G401 (cell line): ENCODE measurements at places on chromosomes 1 and 21.

DNA sequence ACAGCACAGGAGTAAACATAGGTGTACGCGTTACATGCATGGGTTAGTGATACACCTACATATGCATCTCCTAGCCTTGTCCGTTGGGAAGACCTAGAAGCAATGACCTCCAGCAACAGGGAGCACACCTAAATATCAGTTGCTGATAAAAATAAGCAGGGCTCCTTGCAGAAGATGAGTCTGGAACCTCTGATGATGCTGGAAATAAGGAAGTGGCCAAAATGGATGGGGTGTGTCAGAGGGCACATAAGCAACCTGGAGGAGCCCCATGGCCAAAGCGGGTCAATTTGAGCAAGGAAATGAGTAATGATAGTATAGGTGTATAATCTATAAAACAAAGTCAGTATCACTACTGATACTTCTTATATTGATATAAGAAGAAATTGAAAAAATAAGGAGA lies 13.7 kb downstream of the ADARB1 start:
- DNase-seq, result no peak

DNA sequence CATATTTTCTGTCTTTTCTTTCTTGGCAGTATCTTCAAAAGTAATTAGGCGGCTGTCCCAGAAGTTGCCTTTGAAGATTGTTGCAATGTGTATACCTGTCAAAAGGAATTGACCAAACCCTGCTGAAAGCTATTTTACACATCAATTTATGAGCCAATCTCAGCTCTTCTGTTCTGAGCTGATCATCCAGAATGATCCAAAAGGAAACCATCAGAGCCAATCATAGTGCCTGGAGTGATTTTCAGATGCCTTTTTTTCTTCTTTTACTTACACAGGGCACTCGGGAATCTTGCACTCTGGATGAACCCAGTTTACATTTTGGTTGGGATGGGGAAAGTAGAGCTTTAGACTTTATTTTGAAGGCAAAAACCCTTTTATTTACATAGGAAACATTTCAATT lies 21.8 kb upstream of the APOBEC4 start:
- DNase-seq, result no peak

DNA sequence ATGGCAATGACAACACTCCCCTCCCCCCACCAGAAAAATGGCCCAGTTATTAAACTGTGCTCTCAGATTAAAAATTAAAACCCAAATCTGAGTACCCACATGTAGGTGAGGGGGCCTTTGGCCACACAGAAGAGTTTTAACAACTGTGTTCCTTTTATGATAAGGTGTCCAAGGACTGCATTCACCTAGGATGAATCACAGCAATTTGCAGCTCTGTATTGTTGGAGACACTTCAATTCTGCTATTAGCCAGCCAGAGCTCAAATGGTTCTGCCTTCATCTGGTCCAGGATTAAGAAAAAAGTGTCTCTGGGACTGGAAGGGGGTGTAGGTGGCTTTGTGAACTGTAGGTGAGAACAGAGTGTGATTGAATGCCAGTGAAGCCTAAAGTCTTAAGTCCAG lies 43.3 kb upstream of the DIRAS3 start:
- no peak for DNase-seq

GRCh38 chr1:6040444-6040843 lies 5.2 kb upstream of the KCNAB2 start:
- DNase-seq, result no peak

GRCh38 chr1:182015360-182015759 lies 46.2 kb downstream of the ZNF648 start:
- no peak for DNase-seq

DNA sequence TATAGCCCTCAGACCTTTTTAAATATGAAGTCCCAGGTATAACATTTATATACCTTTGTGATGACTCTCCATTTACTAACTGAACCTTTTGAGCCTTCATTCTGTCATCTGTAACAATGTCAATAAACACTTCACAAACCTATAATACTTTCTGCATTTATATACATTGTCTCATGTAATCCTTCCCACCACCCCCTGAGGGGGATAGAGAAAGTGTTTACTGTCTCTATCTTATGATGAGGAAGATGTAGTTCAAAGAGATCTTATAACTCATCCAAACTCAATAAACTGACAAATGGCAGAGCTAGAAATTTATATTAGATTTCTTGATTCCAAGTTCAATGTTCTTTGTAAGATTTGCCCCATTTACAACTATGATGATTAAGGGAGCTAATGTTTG lies 48.3 kb upstream of the CR2 start:
- no peak for DNase-seq

- no peak for DNase-seq
These were observed 161.8 kb upstream of the PDE4B start for GRCh38 chr1:65630855-65631254.

- no peak for DNase-seq
These were observed 15.4 kb downstream of the GJA4 start for GRCh38 chr1:34808051-34808810.

DNA sequence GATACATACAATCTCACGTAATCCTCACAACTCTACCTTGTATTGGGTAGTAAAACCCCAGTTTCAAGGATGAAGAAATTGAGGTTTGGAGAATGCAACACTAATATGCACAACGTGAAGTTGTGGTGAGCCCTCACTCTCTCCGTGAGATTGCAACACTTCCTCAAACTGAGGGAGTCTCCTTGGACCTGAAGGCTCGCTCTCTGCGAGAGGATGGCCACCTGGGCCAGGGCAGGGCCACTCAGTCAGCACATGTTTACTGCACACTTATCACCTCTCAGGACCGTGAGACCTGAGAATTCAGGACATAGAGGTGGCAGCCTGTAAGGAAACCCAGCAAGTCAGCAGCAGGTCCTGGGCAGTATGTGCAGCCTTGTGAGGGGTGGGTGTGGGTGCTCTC lies 8.7 kb downstream of the SH3BP5L start:
- no peak for DNase-seq

DNA sequence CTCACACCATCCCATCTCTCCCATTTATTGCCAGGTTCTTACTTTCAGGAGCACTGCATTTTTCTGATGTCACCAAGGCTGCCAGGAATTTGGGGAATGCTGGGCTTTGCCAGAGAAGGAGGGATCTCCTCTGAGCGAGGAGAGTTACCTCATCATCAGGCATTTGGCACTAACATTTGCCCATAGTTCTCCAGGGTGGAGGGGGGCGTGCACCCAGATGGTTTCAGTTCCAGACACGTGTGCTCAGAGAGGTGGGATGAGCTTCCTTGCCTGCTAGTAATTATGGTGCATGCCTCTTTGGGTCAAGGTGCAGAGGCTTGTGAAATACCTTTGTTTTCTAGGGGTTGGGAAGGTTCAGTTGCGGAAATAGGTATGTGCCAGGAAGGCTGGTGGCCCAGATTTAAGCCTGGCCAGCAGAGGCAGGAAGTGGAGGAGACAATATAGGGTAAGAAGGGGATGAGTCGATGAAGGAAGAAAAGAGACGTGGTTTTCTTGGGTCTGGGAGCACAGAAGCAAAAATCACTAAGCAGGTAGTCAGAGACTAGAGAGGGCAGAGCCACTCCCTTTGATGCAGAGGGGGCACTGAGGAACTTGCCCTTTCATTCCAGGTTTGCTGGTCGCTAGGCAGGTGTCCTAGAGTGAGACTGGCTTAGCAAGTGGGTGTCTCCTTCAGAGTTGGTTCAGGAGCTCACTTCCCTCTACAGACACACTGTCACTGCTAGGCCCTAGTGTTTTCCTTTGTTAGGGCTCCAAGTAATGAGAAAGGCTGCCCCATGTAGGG lies 7.2 kb downstream of the TUFT1 start:
- DNase-seq, result no peak

GRCh38 chr1:62726011-62726442 lies 37.8 kb upstream of the DOCK7 start:
- DNase-seq, result no peak

DNA sequence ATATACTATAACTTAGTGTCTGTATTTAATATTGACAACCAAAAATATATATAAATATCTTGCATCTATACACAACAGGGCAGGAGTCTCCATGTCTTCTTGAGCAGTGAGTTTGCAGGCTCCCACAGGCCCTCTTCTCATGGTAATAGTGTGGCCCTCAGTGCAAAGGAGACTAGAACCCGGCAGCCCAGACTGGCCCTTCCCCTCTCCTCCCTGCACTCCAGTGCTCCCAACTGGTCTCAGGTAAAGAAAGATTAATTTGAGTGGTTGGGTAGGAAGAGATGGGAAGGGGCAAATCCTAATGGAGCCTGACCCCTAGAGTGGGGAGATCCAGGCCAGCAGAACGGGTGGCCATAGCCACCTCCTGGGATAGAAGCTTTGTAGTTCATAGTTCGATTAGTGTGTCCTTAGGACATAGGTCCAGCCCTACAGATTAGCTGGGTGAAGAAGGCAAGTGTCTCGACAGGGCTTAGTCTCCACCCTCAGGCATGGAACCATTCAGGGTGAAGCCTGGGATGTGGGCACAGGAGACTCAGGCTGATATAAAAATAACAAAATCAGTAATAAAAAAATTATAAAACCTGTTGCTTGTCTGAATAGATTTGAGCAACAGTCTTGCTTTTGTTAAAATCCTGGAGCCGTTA lies 32.3 kb downstream of the SLC2A1 start:
- no peak for DNase-seq

DNA sequence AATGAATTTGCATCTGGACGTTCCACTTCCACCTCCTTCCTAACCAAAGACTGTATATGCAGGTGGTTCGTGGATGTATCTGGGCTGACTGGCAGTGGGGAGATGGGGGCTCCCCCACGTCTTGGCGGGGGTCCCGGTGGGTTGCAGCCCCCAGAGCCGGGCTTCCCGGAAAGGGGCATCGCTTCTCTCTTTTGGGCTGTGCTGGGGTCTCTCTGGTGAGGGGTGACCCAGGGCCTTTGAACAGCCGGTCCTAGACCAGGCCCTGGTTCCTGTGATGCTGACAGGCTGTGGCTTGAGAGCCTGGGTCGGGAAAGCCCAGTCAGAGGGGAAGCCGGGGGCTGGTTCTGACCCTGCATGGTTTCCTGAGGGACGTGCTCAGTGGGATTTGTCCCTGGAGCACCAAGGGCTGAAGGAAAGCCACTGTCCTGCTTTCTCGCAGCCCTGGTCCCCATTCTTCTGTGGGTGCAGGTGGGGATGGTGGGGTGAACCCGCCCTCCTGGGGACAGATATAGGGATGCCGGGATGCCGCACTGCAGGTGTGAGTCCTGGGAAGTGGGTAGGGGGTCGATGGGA lies 29.8 kb downstream of the COL18A1 start:
- DNase-seq, result no peak

- no peak for DNase-seq
These were observed 53.6 kb downstream of the GLUL start for GRCh38 chr1:182337736-182338571.

- DNase-seq, result no peak
These were observed 85.9 kb downstream of the TCP10L start for GRCh38 chr21:32499249-32500055.

DNA sequence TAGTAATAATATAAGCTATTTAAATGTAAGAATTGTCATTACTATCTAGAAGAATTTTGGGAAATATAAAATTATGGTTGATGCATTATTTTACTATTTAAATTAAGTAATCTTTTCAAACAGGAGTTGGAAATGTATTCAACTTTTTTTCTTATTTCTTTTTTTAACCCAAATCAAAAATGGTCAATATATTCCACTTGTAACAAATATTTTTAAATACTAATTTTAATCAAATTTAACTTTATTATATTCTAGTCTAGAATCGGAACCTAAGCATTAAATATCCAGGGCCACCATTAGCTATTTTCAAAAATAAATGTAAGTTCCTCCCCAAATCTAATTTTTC lies 37.2 kb upstream of the S1PR1 start:
- no peak for DNase-seq

DNA sequence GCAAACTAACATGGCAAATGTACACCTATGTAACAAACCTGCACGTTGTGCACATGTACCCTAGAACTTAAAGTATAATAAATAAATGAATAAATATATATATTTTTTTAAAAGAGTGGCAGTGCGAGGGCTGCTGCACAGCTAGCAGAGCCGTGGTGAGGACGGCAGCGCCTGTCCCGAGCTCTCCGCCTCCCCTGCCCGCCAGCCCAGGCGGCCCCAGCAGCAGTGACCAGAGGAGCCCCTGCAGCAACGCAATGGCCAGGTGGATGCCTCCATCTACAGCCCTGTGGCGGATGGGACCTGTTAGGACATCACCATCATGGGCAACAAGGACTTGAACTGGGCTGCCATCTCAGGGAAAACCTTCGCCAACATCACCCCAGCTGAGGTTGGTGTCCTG lies 351.9 kb downstream of the FAM72C start:
- DNase-seq, result no peak

GRCh38 chr1:156544592-156545102 lies 27.7 kb downstream of the IQGAP3 start:
- DNase-seq, result no peak

GRCh38 chr1:99748419-99748818 lies 18.0 kb downstream of the FRRS1 start:
- no peak for DNase-seq

- DNase-seq, result no peak
These were observed 246.7 kb upstream of the NFIA start for GRCh38 chr1:60835649-60836048.

- peak; percentile 72 for DNase-seq
These were observed 283.4 kb downstream of the ASTN1 start for GRCh38 chr1:176880955-176881595.

- DNase-seq, result no peak
These were observed 285.7 kb downstream of the S1PR1 start for GRCh38 chr1:101522486-101522885.

DNA sequence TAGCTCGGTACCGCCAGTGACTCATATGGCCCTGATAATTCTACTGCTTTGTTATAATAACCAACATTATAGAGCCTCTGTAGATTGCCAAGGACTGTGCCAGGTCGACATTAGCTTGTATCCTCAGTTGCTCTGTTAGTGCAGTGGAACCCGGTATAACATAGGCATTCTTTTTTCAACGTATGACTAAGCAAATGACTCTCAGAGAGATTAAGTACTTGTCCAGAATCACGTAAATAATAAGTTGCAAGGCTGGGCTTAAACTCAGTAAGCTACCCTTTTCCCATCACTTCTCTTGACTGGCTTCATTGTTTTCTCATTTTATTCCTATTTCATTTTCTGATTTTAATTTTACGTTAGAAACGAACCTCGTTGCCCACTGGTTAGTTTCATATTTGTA lies 85.1 kb downstream of the UBE4B start:
- no peak for DNase-seq
